ENCODE measurements at places on chromosomes 16 and 17. TPM values are rescaled to one million over a fixed set of nuclear protein-coding genes. Genes with fewer than 3 reads are reported as not detected.

The C16orf74 gene
- total RNA-seq, result 0.53 TPM

The TP53TG3B gene
- total RNA-seq, result not detected

The MYH2 gene
- total RNA-seq, result not detected

The MYOCD gene
- total RNA-seq, result not detected

The CCL15 gene
- not detected for total RNA-seq

The HBA1 gene
- not detected for total RNA-seq

The CDRT15 gene
- not detected for total RNA-seq

The TEKT3 gene
- total RNA-seq, result 0.25 TPM

The NPIPB2 gene
- total RNA-seq, result 8.1 TPM

The P2RX1 gene
- 0.45 TPM for total RNA-seq

The CD79B gene
- total RNA-seq, result 50.2 TPM

The CIAO2B gene
- 121 TPM for total RNA-seq

The GIT1 gene
- total RNA-seq, result 80.4 TPM

The GRIN2A gene
- total RNA-seq, result not detected

The CDRT15L2 gene
- not detected for total RNA-seq

The CA7 gene
- not detected for total RNA-seq

The ZSCAN10 gene
- total RNA-seq, result not detected

The GRAP gene
- 16.1 TPM for total RNA-seq

The ADAP2 gene
- total RNA-seq, result 0.65 TPM

The CLDN9 gene
- total RNA-seq, result 0.23 TPM

The MYH13 gene
- not detected for total RNA-seq

The DRC7 gene
- total RNA-seq, result not detected

The CCDC200 gene
- 0.53 TPM for total RNA-seq

The MEIOB gene
- not detected for total RNA-seq

The SLFN14 gene
- not detected for total RNA-seq

The SEPTIN12 gene
- total RNA-seq, result not detected

The C17orf113 gene
- total RNA-seq, result 0.05 TPM

The WFIKKN1 gene
- total RNA-seq, result 0.10 TPM

The BMERB1 gene
- 4.7 TPM for total RNA-seq

The IL4R gene
- total RNA-seq, result 268 TPM

The KCNJ18 gene
- not detected for total RNA-seq

The CPHXL2 gene
- total RNA-seq, result not detected

The MYO15A gene
- total RNA-seq, result 0.60 TPM

The PRSS33 gene
- not detected for total RNA-seq

The PYCARD gene
- 96.1 TPM for total RNA-seq

The C16orf46 gene
- total RNA-seq, result not detected

The GUCY2D gene
- not detected for total RNA-seq

All from activated CD4-positive, alpha-beta memory T cell treated with anti-CD3 and anti-CD28 coated beads, Interleukin-2, amount 10 ng/mL, durations not matched to agents 7 days and 5 days (primary cell).